Activated naive CD8-positive, alpha-beta T cell treated with anti-CD3 and anti-CD28 coated beads, Interleukin-2, amount 50 U/mL, for 24 hours (primary cell): ENCODE measurements at places on chromosomes 12 and 14.

DNA sequence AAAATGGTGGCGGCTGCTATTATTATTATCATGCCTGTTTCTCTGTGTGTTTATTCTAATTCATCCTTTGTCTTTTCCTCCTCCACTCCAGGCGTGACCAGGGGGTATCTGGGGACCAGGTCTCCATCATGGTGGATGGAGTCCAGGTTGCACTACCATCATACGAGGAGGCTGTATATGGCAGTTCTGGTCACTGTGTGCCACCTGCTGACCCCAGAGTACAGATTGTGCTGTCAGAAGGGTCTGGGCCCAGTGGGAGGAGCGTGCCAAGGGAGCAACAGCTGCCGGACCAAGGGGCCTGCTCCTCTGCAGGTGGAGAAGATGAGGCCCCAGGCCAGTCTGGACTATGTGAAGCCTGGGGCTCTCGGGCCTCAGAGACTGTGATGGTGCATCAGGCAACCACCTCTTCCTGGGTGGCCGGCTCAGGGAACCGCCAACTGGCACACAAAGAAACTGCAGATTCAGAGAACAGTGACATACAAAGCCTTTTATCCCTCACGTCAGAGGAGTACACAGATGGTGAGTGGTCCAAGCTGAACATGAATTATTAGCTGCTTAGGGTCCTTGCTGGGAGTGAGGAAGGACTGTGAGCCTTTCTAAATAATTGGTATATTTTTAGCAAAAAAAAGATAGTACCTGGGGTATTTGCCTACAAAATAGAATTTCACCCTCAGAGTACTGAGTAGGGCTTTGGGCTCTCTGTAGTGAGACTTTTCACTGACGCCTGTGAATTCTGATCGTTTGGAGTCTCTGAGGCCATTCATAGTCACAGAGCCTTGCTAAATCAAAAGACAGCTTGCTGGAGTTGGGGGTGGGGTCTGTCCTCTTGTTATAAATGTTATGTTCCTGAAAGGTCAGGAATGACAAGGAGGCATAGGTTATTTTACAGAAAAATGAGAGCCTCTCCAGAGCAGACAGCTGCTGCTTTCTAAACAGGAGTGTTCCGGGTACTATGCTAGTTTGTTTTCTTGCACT is 58.1 kb upstream of the SRSF5 start:
- H3K4me3 ChIP-seq, result no peak overlapping the region
- DNase-seq, result peak; percentile 34
- peaks cover 27% of the 10 kb centered on the region for H3K4me1 ChIP-seq
- H3K36me3 ChIP-seq, result peaks cover 31% of the 10 kb centered on the region
- no peak overlapping the region for H3K27ac ChIP-seq
- H3K27me3 ChIP-seq, result no peaks in the 10 kb centered on the region

- peak overlapping the region; percentile 15 for H3K4me3 ChIP-seq
- DNase-seq, result no peak
- peak overlapping the region; percentile 65 for H3K27ac ChIP-seq
Measured at GRCh38 chr12:102043928-102044327, 17.9 kb downstream of the WASHC3 start.

DNA sequence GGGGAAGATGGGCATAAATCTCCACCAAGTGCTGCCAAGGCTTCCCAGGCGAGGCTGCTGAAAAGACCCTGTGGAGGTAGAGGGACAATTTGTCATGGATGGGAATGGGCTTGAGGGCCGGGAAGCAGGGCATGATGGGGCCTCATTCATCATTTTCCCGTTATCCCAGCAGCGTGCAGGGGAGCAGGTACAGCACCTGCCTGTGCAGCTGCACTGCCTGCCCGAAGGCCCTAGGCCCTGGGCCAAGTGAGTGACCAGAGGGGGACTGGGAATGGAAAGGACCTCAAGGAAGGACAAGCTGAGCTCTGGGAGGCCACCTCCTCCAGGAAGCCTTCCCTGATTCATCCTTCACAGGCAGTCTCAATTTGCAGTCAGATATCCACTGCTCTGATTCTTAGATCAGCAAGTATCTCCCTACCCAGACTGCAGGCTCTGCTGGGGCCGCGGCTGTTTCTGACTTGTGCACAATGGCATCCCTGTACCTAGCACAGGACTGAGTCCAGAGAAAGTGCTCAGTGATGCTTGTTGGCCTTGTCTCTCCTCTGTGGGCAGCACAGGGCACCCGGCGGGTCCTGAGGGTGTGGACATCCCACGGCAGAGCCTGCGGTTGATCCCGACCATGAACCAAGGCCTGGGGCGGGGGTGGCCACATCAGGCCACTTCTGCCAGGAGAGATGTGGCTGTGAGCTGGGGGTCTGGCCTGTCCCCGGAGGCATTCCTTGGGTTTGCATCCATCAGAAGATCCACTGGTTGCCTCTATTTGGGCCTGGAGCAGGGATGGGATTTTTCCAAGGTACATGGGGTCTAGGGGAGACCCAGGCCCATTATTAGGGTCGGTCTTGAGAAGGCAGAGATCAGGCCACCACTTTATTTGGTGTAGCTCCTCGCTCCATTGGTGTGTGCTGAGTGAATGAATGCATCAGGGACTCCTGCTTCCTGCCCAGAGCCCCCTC is 167.3 kb upstream of the RTL1 start:
- no peak overlapping the region for H3K27ac ChIP-seq
- no peak for DNase-seq
- no peak overlapping the region for H3K4me3 ChIP-seq
- peaks cover 5% of the 10 kb centered on the region for H3K27me3 ChIP-seq
- no peaks in the 10 kb centered on the region for H3K36me3 ChIP-seq

GRCh38 chr14:104341532-104342434 is 203.4 kb downstream of the KIF26A start:
- H3K36me3 ChIP-seq, result no peaks in the 10 kb centered on the region
- no peaks in the 10 kb centered on the region for H3K4me1 ChIP-seq
- no peaks in the 10 kb centered on the region for H3K27me3 ChIP-seq
- no peak overlapping the region for H3K4me3 ChIP-seq
- no peak overlapping the region for H3K27ac ChIP-seq
- peak; percentile 22 for DNase-seq

DNA sequence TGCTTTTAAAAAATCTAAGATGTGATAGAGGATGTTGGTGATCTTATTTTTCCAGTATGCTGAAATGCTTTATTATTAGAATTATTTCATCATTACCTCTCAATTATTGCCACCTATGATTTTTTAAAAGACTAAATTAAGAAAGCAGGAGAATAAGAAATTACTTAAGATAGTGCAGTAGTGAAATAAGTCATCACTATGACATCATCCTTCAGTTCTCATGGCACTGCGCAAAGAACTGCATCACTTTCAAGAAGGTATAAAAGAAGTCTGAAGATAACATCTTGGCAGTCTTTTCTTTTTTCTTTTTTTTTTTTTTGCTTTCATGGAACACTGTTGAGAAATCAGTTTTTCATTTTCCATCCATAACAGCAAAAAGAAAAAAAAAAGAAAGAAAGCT is 24.4 kb downstream of the NT5DC3 start:
- H3K27ac ChIP-seq, result no peak overlapping the region
- H3K36me3 ChIP-seq, result peaks cover 26% of the 10 kb centered on the region
- H3K4me1 ChIP-seq, result peaks cover 9% of the 10 kb centered on the region
- DNase-seq, result no peak
- H3K27me3 ChIP-seq, result no peaks in the 10 kb centered on the region
- H3K4me3 ChIP-seq, result no peak overlapping the region
